ENCODE measurements at places on chromosomes 2 and 18.

DNA sequence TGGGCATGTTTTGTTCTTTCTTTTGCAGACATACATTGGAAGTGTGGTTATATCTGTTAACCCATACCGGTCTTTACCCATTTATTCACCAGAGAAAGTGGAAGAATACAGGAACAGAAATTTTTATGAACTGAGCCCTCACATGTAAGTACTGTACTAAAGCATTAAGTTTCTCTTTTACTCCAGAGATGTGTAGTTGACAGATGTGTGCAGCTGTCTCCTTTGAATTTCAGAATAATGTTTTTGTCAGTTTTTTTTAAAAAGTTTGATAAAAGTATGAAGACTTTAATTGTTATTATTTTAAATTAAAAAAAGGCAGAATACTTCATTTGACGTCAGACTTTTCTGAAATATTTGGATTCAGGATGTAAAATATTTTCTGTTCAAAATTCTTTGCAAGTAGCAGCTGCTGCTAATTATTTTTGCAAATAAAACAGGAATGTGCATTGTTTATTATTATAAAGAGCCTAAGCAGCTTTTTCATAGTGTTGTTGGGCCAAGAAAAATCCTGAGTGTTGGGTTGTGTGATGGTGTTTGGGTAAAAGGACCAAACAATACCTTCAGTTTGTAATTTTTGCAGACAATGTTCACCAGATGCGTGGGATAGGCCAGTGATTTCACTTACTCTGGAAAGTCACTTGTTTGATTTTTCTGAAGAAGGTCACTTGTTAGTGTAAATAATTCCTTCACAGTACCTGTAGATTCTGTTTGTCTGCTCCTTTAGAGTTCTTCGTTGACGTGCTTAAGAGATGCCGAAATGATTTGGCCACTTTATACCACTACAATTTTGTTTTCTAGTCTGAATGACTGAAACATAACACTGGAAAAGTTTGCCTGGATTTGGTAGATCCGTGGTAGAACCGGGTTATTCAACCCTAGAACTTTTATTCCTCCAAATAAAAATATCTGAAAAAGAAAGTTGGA is 51.1 kb downstream of the MYO1B start:
- no peak for DNase-seq

- DNase-seq, result no peak
Observed at GRCh38 chr2:241943209-241943850, 73.8 kb downstream of the RTP5 start.

GRCh38 chr2:43025709-43026295 is 200.6 kb downstream of the ZFP36L2 start:
- DNase-seq, result no peak

DNA sequence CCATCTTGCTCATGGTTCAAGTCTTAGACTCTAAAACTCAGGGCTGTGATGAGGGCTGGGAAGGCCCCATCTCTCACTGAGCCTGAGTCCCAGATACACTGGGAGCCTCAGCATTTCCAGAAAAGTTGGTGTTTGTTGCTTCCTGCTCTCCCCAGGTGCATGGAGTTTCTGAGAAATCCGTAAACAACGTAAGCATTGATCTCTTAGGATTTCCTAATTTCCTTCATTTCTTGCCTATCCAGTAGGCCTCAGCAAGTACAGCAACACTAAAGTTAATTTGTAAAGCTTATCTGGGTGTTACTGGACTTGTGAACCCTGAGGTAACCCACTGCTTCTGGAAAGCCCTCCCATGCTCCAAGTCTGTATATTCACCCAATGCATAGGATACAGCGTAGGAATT is 199.4 kb upstream of the SIX3 start:
- DNase-seq, result no peak

- peak; percentile 35 for DNase-seq
Observed at GRCh38 chr18:48734460-48734859, 195.6 kb downstream of the CTIF start.

All from fibroblast of skin of right biceps (primary cell).